ENCODE measurements at places on chromosomes 2 and 18. TPM values are rescaled to one million over a fixed set of nuclear protein-coding genes. Genes with fewer than 3 reads are reported as not detected.

The PPP3R1 gene
- 28.2 TPM for total RNA-seq

The RAB6C gene
- not detected for total RNA-seq

The SLC14A1 gene
- 3.4 TPM for total RNA-seq

The SERPINB4 gene
- total RNA-seq, result 77.3 TPM

The REEP1 gene
- 13.5 TPM for total RNA-seq

The SAP130 gene
- 14.2 TPM for total RNA-seq

The SLC40A1 gene
- total RNA-seq, result 53.3 TPM

The CREG2 gene
- total RNA-seq, result 0.25 TPM

The RPRM gene
- total RNA-seq, result 2.9 TPM

The KYNU gene
- total RNA-seq, result 3.7 TPM

The LINC00305 gene
- not detected for total RNA-seq

The ZNF396 gene
- 0.98 TPM for total RNA-seq

The TGFA gene
- total RNA-seq, result 27.7 TPM

The GAREM1 gene
- 15.7 TPM for total RNA-seq

The M1AP gene
- 4.9 TPM for total RNA-seq

The IGFBP5 gene
- total RNA-seq, result 1,041 TPM
